ENCODE measurements at places on chromosomes 1 and 21. TPM values are rescaled to one million over a fixed set of nuclear protein-coding genes. Genes with fewer than 3 reads are reported as not detected.

The TMPRSS2 gene
- not detected for total RNA-seq

The OR2T11 gene
- total RNA-seq = not detected

The RAB3B gene
- total RNA-seq = 33.9 TPM

The GNAT2 gene
- total RNA-seq = not detected

The DCST1 gene
- not detected for total RNA-seq

The TRPM2 gene
- total RNA-seq = not detected

The FLG2 gene
- not detected for total RNA-seq
